SK-N-SH (cell line): ENCODE measurements at places on chromosomes 3 and 15. TPM values are rescaled to one million over a fixed set of nuclear protein-coding genes. Genes with fewer than 3 reads are reported as not detected.

Gene C3orf22
- polyA plus RNA-seq: not detected in 2 replicates

Gene TMEM108
- 5.7 and 8.6 TPM in 2 replicates for polyA plus RNA-seq

Gene GMNC
- polyA plus RNA-seq: not detected in 2 replicates

DNA sequence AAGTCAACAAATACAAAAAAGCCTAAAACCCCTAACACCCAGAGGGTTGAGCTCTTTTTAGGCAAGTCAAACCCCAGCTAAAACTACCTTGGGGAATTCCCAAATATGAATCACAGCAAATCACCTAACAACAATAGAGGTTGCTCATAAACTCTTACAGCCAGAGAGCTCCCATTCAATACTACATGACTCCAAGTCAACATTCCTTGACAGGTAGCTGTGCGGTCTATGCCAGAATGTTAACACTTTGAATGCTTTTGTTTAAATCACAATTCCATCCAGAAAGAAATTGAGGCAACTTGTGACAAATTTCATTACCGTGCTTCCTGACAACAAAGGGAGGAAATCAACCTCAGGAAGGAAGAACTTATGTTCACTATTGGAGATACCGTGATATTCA lies 7.5 kb upstream of the UACA start:
- no peak overlapping the region for H3K27ac ChIP-seq
- no peak overlapping the region for H3K4me3 ChIP-seq
- no peaks in the 10 kb centered on the region; the same call in 1 of the 2 replicates for H3K4me1 ChIP-seq
- H3K36me3 ChIP-seq: no peaks in the 10 kb centered on the region
- no peak for DNase-seq

- no peak overlapping the region for H3K27ac ChIP-seq
- H3K27me3 ChIP-seq: no peaks in the 10 kb centered on the region
- H3K36me3 ChIP-seq: peaks cover 8% of the 10 kb centered on the region
- H3K4me3 ChIP-seq: no peak overlapping the region
- no peak for DNase-seq
These were observed 80.6 kb downstream of the PLD1 start for GRCh38 chr3:171729452-171730334.

DNA sequence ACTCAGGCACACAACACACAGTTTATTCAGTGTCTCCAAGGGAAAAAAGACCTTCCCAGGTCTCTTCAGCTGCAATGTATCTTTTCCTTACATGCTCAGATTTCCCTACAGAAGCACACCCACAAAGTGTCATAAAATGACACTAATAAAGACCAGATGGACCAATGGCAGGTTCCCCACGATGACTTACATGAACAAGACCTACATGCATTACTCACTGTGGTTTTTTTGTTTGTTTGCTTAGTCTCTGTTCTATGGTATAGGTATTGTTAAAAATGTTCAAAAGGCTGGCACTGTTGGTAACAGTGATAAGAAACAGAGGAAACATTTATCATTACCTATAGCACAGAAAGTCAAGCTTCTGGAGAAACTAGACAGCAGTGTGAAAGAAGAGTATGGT lies 318.2 kb upstream of the TMCO5A start:
- no peak overlapping the region for H3K4me3 ChIP-seq
- DNase-seq: no peak
- H3K27ac ChIP-seq: no peak overlapping the region

Gene MFAP1
- polyA plus RNA-seq: 16.5 and 18.4 TPM in 2 replicates

GRCh38 chr15:90871716-90872485 lies 3.5 kb downstream of the FURIN start:
- H3K27me3 ChIP-seq: no peaks in the 10 kb centered on the region
- H3K4me3 ChIP-seq: peak overlapping the region; percentile 80
- H3K4me1 ChIP-seq: peaks cover 29% of the 10 kb centered on the region; the same call in 1 of the 2 replicates
- H3K36me3 ChIP-seq: no peaks in the 10 kb centered on the region
- no peak overlapping the region; the same call in 1 of the 2 replicates for H3K27ac ChIP-seq

- no peak for DNase-seq
- H3K27ac ChIP-seq: no peak overlapping the region
- H3K36me3 ChIP-seq: no peaks in the 10 kb centered on the region
- H3K4me1 ChIP-seq: peaks cover 6% of the 10 kb centered on the region; the same call in 1 of the 2 replicates
- H3K27me3 ChIP-seq: no peaks in the 10 kb centered on the region
These were observed 100.4 kb upstream of the TGFBR2 start for GRCh38 chr3:30505866-30506520.

GRCh38 chr15:40452296-40453090 lies 11.7 kb downstream of the BAHD1 start:
- H3K4me3 ChIP-seq: no peak overlapping the region
- no peaks in the 10 kb centered on the region for H3K27me3 ChIP-seq
- H3K27ac ChIP-seq: no peak overlapping the region
- H3K4me1 ChIP-seq: peaks cover 22% of the 10 kb centered on the region
- H3K36me3 ChIP-seq: no peaks in the 10 kb centered on the region

Gene TSPAN3
- polyA plus RNA-seq: 409 and 600 TPM in 2 replicates

- no peak overlapping the region for H3K27ac ChIP-seq
- no peaks in the 10 kb centered on the region for H3K36me3 ChIP-seq
- H3K4me3 ChIP-seq: no peak overlapping the region
- DNase-seq: no peak
- peaks cover 20% of the 10 kb centered on the region for H3K27me3 ChIP-seq
These were observed 6.0 kb downstream of the DIPK2A start for GRCh38 chr3:143977341-143978262.

DNA sequence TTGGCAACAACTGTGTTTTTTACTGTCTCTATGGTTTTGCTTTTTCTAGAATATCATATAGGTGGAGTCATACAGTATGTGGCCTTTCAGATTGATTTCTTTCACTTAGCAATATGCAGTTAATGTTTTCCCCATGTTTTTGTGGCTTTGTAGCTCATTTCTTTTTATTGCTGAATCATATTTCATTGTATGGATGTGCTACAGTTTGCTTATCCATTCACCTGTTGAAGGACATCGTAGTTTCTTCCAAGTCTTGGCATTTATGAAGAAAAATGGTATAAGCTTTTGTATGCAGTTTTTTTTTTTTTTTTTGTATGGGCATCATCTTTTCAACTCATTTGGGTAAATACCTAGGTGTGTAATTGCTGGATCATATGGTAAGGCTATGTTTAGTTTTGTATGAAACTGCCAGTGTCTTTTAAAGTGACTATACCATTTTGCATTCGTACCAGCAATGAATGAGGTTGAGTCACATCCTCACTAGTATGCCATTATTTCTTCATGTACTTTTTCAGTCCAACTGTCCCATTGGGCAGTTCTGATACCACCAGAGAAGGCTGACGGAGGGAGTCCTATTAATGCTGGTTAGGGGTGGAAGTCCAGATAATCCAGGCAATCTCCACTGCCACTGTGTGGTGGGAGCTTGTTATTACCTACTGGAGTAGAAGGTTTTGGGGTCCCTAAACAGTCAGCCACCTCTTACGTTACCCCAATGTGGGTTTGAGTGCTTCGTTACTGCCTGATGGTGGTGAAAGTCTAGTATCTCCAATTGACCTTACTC lies 210.5 kb downstream of the DOCK3 start:
- peak; percentile 4 for DNase-seq
- no peak overlapping the region; the same call in 1 of the 2 replicates for H3K4me3 ChIP-seq
- no peaks in the 10 kb centered on the region for H3K4me1 ChIP-seq
- H3K36me3 ChIP-seq: no peaks in the 10 kb centered on the region

- peaks cover 24% of the 10 kb centered on the region for H3K4me1 ChIP-seq
- peak overlapping the region; percentile 98; the same call in 1 of the 2 replicates for H3K27ac ChIP-seq
- no peak overlapping the region for H3K4me3 ChIP-seq
- no peak for DNase-seq
- H3K27me3 ChIP-seq: no peaks in the 10 kb centered on the region
These were observed 21.2 kb downstream of the CRTC3 start for GRCh38 chr15:90550919-90551318.

GRCh38 chr15:71189718-71190117 lies 74.4 kb downstream of the THSD4 start:
- H3K27ac ChIP-seq: no peak overlapping the region
- H3K27me3 ChIP-seq: no peaks in the 10 kb centered on the region

Gene FRMD4B
- polyA plus RNA-seq: 0.53 and 0.91 TPM in 2 replicates

Gene PIGZ
- 4.1 and 5.0 TPM in 2 replicates for polyA plus RNA-seq

DNA sequence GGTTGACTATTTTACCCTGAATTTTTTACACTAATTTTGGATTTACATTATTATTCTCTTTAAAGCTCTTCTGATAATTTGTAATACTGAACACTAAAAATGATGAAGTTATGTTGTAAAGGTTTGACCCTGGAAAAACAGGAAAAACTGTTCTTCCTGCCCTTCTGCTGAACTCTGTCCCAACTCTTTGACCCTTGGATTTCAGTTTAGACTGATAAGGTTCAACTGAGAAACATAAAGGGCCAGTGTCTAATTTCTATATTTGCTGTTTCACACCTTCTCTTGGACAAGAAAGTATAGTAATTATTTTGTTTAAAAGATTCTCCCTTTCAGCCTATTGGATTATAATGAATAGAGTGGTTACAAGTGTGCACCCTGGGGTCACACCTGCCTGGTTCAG lies 12.8 kb upstream of the TMOD3 start:
- no peaks in the 10 kb centered on the region for H3K27me3 ChIP-seq
- H3K4me3 ChIP-seq: no peak overlapping the region
- H3K4me1 ChIP-seq: no peaks in the 10 kb centered on the region
- DNase-seq: no peak
